Femur (tissue), 1 donor: ENCODE measurements at places on chromosomes 16 and 17.

- DNase-seq, result peak; percentile 82
Measured at GRCh38 chr16:24988593-24989338, 26.4 kb downstream of the ARHGAP17 start.

GRCh38 chr16:55116165-55116920, 185.7 kb downstream of the IRX5 start:
- DNase-seq, result peak; percentile 72

DNA sequence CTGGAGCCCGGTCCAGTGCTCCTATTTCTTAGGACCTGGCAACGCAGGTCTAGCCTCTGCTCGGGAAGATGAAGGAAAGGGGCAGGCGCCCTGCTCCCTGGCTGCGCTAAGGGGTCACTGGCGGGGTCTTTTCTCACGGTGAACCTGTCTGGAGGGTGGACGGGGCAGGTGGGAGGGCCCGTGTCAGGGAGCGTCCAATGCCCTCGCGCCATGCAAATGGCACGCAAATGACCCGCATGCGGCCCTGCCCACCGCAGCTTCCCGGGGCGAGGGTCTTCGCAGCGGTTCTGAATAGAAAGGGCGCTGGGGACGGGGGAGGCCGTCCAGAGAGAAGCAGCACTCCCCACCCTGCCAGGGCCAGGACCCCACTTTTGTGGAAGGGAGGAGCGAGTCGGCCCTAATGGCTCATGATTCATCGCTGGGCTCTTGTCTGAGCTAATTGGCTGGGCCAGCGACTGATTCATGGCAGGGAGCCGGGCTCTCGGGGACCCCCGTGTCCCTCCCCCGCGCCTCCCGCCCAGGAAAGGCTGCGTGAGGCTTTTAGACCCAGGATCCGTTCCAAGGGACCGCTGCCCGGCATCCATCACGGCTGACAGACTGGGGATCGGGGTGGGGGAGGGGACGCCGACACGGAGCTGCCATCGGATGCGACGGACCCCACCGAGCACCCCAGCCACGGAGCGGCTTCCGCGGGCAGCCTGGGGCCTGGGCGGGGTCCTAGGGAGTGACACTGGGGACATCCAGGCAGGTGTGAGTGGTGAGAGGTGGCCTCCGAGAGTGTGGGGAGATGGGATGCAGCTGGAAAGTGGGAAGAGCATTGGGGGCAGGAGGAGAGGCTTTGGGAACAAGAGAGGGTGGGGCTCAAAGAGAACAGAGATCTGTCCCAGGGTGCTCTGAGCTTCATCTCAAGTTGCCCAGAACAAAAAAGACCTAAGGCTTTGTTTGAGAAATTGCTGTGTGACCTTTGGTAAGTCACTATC, 25.0 kb upstream of the NGFR start:
- peak; percentile 47 for DNase-seq

- DNase-seq, result no peak
Measured at GRCh38 chr17:27975146-27976011, 67.1 kb upstream of the NLK start.

- no peak for DNase-seq
Measured at GRCh38 chr17:77054936-77055335, 85.8 kb upstream of the SEC14L1 start.

DNA sequence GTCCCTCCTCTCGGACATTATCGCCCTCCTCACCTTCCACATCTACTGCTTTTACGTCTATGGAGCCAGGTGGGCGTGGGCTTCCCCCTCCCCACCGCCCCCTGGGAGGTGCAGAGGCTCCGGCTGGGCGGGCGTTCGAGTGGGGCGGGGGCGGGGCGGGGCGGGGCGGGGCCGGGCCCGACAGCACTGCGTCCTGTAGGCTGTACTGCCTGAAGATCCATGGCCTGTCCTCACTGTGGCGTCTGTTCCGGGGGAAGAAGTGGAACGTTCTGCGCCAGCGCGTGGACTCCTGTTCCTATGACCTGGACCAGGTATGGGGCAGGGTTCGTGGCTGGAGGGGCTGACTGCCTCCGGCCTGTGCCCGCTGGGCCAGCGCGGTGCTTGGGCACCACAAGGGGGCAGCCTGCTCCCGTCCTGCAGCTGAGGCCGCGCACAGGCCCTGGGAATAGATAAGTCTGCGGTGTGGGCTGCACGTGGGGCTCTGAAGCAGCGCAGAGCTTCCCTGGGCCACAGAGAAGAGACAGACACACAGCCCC, 9.2 kb downstream of the PIGQ start:
- DNase-seq, result peak; percentile 71

DNA sequence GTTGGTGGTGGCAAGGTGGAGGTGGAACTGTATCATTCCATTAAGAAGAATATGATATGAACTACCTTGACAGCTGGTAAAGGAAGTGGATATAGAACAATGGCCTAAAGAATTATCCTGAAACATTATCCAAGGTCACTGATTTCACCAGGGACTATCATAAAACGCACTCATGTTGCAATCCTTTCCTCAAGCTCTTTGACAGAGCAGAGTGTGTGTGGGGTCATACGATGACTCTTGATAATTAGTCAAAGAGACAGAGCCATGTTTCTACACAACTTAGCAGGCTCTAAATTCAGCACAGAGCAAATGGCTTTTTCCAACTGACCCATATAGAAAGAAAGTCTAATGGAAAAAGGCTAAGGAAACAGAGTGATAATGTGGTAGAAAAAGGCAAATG, 126.4 kb upstream of the ANKFN1 start:
- no peak for DNase-seq
